NCI-H1092 treated with DMSO at 0.1 percent for 48 hours (cell line): ENCODE measurements at places on chromosomes 12 and 14.
A peak's percentile ranks its signal among the peaks of the same experiment; 100 is the strongest.

- DNase-seq, result peak; percentile 30
Measured at GRCh38 chr14:103008768-103009357, 48.5 kb downstream of the CDC42BPB start.

DNA sequence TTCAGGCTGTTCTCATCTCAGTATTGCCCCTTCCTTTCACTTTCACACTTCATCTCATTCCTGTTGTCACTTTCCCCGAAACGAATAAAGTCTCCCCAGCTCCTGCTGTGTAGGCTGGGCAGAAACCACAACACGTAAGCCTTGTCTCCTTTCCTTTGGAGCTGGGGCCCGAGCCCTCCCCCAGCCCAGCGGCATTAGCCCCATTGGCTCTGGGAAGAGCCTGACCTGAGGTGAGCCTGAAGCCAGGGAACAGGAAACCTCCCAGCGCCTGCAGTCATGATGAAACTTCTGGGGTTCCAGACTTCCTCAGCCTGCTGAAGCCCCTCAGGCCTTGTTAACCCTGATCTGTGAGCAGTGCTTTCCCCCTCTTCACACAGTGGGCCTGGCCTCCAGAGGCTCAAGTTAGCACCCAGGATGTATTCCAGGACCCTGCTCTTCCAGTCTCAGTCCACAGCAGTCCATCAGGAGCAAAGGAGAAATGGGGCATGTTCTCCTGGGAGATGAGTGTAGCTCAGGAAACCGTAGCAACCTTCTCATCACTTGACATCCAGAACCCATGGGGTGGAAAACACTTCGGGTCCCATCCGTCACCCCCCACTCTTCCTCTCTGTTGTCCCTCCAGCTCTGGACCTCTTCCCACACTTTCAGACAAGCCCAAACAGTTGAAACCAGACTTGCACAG, 21.8 kb downstream of the VASH1 start:
- no peak for DNase-seq

- DNase-seq, result peak; percentile 83
Measured at GRCh38 chr14:91250912-91251311, 6.4 kb upstream of the GPR68 start.

DNA sequence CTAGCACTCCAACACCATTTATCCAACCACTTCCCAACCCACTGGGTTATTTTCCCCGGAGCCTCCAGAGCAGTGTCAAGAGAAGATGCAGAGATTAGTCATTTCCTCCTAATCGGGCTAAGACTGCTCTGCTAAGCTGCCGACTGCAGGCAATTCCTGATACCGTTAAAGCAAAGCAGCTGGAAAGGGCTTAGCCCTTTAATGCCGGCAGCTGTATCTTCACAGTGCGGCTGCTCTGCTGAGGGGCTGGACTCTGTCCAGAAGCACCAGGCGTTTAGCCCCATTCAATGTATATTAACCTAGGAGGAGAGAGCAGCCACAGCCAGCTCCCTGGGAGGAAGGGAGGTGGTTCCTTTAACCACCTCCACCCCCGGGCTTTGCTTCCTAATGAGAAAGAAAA, 11.1 kb downstream of the AQP6 start:
- DNase-seq, result peak; percentile 73

GRCh38 chr14:105974902-105975301, 448.5 kb downstream of the TMEM121 start:
- DNase-seq, result peak; percentile 57

GRCh38 chr12:116996621-116997020, 85.9 kb downstream of the FBXW8 start:
- DNase-seq, result no peak

DNA sequence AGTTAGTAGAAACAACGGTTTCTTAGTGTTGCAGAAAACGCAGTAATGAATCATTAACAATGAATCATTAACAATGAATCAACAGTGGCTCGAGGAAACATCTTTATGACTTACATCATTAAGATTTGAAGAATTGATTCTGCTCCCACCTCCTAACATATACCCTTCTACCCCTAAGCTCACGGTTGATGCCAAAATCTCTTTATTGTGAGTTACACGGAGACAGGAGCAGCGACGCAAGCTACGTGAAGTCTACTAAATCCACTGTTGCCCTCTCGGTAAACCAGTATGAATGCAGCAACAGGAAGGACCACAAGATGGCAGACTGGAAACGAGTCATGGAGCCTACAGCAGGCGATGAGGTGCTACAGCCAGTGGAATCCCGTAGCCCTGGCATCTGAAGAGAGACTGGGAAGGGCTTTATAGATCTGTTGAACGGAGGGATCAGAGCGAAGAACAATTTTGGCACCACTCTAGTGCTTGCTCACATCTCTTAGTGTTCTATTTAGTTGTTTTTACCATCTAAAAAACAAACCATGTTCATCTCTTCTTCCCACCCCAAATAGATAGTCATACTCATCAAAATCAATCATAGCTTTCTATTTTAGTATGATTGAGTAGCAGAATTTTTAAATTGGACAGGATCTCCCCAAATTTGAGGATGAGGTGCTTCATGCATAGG, 332.7 kb downstream of the DUSP6 start:
- peak; percentile 78 for DNase-seq

DNA sequence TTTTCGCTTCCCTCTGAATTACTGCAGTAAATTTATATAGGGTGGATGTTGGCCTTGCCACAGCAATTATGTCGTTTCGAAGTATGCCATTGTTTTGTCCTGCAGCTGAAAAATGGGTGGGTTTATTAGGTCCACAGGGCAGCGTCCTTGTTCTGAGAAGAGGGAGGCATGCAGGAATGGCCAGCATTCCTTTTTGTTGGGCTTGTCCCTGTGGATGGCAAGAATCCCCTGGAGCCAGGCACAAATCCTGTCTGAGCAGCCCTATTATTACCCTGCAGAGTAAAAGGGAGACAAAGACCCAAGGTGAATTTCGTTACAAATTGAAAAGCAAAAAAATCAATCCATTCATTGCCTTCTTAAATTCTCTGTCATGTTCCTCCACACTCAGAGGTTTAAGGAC, 88.1 kb downstream of the CHST11 start:
- DNase-seq, result no peak

DNA sequence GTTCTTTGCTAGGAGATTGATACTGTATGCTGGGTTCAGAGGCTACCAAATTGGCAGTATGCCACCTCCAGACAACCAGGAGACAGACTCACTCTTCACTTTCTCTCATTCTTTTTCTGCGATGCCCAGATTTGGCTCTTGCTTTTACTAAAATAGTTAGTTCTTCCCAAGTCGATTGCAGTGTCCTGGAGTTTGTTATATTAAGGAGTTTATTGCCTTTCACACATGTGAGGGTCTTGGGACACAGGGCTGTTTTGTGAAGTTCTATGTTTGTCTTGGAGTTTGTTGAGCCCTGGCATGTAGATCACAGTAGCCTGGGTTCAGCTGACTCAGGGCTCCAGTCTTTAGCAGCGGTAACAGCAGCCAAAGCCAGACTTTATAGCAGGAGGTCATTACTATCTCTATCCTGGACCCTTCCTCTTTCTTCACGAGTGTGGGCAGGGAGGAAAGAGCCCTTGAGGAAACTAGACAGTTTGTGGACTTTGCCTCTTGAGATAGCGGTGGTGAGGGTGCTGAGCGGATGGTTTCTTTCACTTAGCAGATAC, 1.6 kb downstream of the MLEC start:
- DNase-seq, result no peak

GRCh38 chr12:25957793-25958427, 572 bp upstream of the RASSF8 start:
- DNase-seq, result no peak

- DNase-seq, result no peak
Measured at GRCh38 chr12:106892075-106892474, 63.6 kb upstream of the TMEM263 start.

GRCh38 chr14:72611506-72611905, 282.4 kb downstream of the DPF3 start:
- DNase-seq, result no peak

GRCh38 chr12:53743266-53744129, 8.3 kb downstream of the CISTR start:
- DNase-seq, result peak; percentile 43

DNA sequence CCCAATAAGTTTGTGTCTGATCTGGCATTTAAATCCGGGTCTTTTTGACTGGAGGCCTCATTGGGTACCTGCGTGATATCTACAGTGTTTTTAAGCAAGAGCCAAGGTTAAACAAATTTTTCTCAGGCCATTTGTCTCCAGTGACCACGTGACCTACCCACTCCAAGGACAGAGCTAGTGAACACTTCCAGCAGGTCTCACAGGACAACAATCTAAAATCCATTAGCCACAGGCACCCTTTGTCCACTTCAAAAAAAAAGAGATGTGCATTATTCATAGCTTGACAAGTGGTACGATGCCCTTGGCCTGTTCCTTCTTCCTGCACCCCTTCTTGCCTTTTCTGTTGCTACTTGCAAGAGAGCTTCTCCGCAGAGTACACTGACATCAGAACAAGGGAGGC, 109.6 kb upstream of the GSC start:
- no peak for DNase-seq

- DNase-seq, result no peak
Measured at GRCh38 chr12:20339060-20339459, 29.3 kb upstream of the PDE3A start.

- DNase-seq, result no peak
Measured at GRCh38 chr12:86233126-86233525, 23.1 kb downstream of the MGAT4C start.

DNA sequence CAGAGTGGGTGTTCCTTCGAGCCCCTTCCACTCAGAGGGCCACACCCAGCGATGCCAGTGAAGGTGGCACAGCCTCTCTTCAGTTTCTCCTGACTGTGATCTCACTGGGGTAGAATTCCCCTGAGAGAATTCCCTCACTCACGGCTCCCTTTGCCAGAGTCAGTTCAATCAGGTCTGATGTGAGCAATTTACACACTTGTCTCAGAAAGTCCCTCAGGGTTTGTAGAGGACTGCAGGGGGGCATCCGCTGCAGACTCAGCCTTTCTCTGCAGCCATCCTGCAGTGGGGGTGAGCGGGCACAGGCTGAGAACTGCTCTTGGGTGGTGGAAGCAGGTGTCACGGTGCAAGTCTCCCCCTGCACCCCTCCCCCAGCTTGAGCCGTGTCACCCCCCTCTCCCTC, 205.4 kb upstream of the PRMT8 start:
- no peak for DNase-seq

DNA sequence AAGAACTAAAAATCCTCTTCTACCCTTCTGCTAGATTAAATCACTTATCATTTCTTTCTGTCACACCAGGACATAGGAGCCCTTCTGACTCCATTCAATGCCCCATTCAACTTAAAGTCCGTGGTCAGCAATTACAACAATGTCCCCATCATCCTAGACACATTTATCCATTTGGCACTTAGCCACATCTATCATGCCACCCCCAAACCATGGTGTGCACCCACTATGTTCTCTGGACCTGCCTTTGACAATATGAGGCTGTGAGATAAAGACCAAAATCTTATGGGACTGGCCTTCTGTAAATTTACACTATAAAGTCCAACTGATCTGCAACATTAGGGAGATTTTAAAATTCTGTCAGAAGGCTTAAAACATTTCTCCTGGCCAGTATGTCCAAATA, 104.4 kb downstream of the SSPN start:
- DNase-seq, result no peak

DNA sequence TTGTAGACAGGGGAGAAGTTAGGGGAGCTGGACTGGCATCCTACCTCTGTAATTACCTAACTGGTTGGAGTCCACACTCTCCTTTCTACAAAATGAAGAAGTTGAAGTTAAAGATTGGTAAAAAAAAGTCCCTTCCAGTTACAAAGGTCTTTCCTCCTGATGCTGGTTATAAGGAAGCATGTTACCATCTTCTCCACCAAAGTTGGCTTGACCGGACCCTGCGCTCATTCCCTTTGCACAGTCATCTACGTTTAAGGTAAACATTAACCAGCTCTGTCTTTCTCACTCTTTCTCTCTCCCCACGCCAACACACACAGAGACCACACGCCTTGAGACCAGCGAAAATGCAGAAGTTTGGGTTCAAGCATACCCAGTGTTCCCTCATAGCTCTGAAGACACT, 11.9 kb downstream of the FBLN5 start:
- DNase-seq, result no peak

DNA sequence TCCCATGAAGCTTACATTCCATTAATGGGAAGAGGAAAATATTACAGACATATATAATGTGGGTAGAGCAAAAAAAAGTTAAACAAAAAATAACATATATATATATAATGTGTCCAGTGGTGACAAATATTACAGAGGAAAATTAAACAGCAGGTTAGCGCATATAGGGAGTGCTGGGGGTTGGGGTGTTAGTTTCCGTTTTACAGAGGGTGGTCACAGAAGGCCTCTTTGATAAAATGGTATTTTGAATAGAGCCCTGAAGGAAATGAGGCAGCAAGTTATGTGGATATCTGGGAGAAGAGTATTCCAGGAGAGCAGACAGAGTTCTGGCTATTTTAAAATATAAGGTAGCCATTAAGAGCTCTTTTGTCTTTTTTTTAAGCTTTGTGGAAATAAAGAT, 73.2 kb downstream of the DCAF5 start:
- no peak for DNase-seq

DNA sequence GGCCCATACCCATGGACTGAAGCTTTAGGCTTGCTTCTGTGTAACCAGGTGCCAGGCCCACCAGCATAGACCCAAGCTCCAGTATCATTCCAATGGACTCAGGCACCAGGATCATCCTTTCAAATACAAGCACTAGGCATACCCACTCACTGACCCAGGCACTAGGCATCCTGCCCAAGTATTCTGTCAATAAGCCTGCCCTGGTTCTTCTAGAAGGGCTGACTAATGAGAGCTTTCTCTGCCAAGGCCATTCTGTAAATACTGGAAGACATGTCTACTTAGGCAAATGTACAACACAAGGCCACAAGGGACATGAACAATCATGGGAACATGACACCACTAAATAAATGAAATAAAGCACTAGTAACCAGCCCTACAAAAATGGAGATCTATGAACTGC, 352.2 kb downstream of the FSCB start:
- DNase-seq, result peak; percentile 74

- DNase-seq, result no peak
Measured at GRCh38 chr12:3363608-3364007, 127.4 kb upstream of the PRMT8 start.

DNA sequence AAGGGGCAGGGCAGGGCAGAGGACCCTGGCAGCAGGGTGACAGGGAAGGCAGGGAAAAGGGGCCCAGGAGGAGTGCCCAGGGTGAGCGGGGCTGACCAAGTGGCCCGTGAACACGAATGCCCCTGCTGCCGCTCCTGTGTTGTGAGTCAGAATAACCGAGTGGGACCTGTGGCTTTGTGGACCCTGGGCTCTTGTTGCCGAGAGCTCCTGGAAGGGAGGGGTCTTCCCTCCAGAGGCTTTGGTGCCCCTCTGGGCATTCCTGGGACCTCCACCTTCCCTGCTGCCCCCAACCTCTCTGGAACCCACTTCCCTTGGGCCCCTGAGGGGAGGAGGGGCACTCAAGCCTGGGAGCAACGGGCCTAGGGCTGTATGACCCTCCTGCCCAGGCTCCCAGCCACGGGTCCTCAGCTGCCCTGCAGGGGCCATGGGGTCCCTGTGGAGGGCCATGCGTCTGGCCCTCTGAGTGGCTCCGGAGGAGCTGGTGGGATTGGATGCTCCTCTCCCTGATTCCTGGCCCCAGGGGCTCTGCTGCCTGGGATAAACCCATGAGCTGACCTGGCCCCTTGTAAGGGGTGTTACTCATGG, 319.4 kb downstream of the TMEM121 start:
- no peak for DNase-seq

- DNase-seq, result peak; percentile 57
Measured at GRCh38 chr14:65414961-65415589, 2.5 kb downstream of the FUT8 start.
